ENCODE measurements at places on chromosomes 7 and 10.

GRCh38 chr10:133150656-133151055 is 9.4 kb upstream of the KNDC1 start:
- no peak for DNase-seq

DNA sequence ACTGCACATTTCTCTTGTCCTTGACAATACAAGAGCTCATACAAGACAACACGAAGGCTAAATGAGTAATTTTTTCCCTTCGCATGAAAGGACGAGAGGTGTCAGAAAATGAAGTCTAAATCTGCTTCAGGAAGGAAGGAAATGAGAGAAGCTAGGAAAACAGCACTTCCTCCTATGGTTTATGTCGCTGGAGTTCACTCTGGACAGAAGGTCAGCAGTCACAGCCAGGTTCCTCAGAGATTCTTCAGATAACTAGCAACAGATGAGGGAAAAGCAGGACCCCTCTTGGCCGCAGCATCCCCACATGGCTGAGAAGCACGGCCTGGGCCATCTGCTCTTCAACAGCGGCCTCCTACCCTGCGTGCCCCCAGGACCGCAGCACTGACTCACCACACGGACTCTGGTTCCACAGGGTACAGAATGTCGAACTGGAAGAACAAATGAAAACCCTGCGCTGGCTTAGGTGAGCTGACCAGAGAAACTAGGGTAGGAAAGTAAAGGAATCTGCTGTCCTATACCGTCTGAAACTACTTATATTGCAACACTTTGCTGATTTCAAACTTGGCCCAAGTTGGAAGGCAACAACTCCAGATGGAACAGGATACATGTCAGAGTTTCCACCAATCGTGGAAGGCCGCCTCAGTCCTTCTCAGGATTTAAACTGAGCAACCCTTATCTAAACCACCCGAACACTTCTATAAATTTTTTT is 26.3 kb downstream of the DNMBP start:
- DNase-seq = no peak

DNA sequence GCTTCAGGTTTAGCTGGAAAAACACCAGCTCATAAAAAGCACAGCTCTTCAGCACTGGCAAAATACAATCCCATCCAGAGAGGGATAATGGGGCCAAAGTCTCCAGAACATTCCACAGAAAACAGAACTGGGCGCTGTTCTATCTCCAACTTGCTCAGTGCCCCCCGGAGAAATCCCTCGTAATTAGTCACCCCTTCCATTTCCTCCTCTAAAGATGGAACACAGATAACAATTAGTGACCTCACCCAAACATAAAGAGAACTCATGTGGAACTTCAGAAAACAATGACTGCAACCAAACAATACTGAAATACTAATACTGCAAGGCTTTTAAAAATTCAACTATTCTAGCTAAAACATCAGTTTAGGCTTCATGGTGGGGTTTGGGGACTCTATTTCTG is 46.3 kb downstream of the KIAA1549 start:
- no peak for DNase-seq

DNA sequence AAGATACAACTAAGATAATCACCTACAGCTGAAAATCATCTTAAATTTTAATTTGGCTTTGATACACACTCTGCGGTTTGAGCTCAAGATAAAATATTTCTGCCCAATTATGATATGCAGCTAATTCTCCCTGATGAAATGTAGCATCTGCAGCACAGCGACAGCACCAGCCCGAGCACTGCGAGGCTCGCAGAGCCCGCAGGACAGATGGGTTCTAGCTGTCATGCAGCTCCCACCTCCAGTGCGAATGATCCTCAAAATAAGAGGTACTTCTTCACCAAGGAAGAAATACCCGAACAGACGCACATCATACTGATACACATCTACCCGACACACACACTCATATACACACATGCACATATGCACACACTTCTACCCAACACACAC is 457.6 kb downstream of the PTPRN2 start:
- DNase-seq = no peak

DNA sequence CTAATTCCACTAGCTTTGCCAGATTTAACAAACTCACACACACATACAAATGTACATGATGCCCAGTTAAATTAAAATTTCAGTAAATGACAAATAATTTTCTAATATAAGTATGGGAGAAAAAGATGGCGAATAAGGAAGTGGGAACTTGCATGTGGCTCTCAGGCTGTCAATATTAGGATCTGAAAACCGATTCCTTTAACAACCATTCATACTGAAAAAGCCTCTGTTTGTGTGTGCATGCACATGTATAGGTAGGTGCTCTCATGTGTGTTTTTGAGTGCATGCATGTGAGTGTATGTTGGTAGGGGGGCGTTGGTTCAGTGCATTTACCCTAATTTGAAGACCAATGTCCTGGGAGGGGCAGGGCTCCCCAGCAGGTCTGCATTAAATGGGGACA is 125.3 kb downstream of the HTR7 start:
- no peak for DNase-seq

Data from D341Med (cell line).